ENCODE measurements at places on chromosomes 11 and 22. TPM values are rescaled to one million over a fixed set of nuclear protein-coding genes. Genes with fewer than 3 reads are reported as not detected.

- no peak for DNase-seq
These were observed 306.1 kb downstream of the C11orf87 start for GRCh38 chr11:109728056-109728455.

GRCh38 chr22:23281406-23282088 lies 101.2 kb downstream of the BCR start:
- peak; percentile 87 for DNase-seq

GGTLC3 gene
- total RNA-seq: not detected

GRCh38 chr22:31627223-31627731 lies 34.7 kb downstream of the PISD start:
- no peak for DNase-seq

SLC6A5 gene
- not detected for total RNA-seq

ROM1 gene
- total RNA-seq: 11.0 TPM

DNA sequence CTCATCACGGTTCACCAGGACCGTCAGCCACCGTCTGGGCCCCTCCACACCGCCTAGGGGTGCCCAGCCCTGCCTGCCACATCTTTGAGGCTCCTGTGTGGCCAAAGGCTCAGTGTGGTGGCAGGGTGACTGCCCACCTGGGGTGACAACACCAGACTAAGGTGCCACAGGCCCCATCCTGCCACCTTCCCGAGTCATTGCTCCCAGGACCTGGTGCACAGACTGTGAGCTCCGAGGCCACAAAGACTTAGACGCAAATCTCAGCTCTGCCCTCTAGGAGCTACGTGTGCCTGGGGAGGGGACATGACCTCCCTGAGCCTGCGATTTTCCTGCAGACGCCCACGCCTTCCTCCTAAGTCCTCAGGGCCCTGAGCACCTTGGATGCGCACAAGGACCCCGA lies 36.5 kb downstream of the KIAA0930 start:
- DNase-seq: no peak

EPS8L2 gene
- total RNA-seq: 6.1 TPM

- peak; percentile 53 for DNase-seq
These were observed 61.5 kb downstream of the SMCO4 start for GRCh38 chr11:93481696-93482095.

- peak; percentile 33 for DNase-seq
These were observed 171.0 kb downstream of the NELL1 start for GRCh38 chr11:20840341-20840740.

- no peak for DNase-seq
These were observed 48.2 kb downstream of the NRXN2 start for GRCh38 chr11:64674774-64675173.

- DNase-seq: no peak
These were observed 607 bp downstream of the CCDC82 start for GRCh38 chr11:96388891-96389719.

F2 gene
- not detected for total RNA-seq

DNA sequence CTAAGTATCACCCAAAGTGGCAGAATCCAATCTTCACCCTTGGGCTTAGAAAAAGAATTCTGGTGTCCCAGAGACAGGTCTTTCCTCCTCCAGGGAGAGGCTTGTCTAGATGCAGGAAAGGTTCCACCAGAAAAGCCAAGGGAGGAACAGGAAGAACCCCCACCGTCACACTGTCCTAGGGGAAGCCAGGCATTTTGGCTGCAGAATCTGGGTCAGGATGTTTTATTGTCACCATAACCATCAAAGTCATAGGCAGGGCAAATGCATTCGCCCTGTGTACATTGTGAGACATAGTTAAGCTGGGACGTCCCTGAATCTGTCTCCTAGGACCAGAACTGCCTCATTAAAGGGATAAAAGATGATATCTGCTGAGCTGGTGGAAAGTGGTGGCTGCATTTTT lies 590.5 kb downstream of the OPCML start:
- no peak for DNase-seq

- DNase-seq: no peak
These were observed 1.7 kb upstream of the RTN4RL2 start for GRCh38 chr11:57458410-57459163.

DNA sequence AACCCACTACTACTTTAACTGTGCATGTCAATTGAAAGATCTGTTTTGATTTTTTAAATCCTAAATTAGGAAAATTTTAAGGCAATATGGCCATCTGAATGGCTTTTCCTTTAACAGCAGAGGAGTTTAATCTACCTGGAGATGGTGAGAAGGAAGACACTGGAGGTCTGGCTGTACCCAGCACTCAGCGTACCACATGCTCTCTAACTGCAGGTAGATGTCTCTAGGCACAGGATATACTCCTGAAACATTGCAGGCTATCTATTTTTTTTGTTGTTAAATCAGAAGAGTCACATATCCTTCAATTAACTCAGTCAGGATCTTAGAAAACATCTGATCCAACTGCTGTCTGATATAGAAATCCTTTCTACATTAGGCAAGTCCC lies 17.3 kb upstream of the CASTOR1 start:
- DNase-seq: no peak

- DNase-seq: no peak
These were observed 60.8 kb upstream of the ADSL start for GRCh38 chr22:40285513-40285912.

GRCh38 chr11:25057861-25058260 lies 561.0 kb downstream of the LUZP2 start:
- no peak for DNase-seq

SORL1 gene
- total RNA-seq: 50.8 TPM

SELENOH gene
- 153 TPM for total RNA-seq

GRCh38 chr11:2951231-2952110 lies 22.3 kb upstream of the PHLDA2 start:
- no peak for DNase-seq

GRCh38 chr11:61814247-61814957 lies 2.4 kb downstream of the FADS1 start:
- no peak for DNase-seq

RIBC2 gene
- total RNA-seq: 1.3 TPM

- DNase-seq: no peak
These were observed 31.8 kb downstream of the CAPN1 start for GRCh38 chr11:65213322-65214211.

DNA sequence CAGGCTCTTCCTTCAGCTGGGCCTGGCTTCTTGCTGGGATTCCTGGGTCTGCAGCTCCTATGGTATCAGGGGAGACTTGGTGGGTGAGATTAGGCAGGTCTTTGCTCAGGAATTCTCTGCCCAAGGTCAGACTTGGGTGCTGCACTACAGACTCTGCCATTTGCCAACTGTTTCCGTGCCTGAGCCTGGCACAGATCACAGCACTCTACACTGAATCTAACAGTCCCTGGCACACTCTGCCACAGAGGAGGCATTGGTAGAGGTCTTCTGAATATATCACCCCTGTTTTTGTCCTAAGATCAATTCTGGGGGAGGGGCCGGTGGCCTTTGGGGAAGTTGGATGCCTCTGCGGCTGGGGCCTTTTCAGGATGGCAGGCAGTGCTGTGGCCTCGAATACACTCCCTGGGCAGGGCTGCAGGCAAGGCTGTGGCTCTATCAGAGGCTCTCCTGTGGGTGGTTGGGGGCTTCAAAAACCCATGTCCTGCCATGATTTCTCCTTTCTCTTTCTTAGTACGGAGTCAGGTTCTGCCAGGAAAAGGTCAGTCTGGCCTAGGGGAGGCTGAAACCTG lies 115.0 kb upstream of the NARS2 start:
- DNase-seq: no peak

UPK3A gene
- total RNA-seq: not detected

SPA17 gene
- total RNA-seq: 15.2 TPM

DNA sequence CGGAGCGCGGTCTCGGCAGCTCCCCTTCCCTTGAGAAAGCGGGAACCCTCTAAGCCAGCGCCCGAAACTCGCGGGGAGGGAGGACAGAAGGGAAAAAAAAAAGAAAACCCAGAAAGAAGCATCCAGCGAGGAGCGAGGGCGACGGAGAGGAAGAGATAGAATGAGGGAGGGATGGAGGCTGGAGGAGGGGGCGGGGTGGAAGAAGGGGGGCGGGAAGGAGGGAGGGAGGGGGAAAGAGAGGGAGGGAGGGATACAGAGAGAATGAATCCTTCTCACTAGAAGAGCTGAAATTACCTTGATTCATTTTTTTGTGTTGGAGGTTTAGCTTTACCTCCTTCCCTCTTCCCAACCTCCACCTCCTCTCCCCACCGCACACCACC lies 19.3 kb upstream of the BDNF start:
- no peak for DNase-seq

- DNase-seq: no peak
These were observed 15.9 kb downstream of the LSP1 start for GRCh38 chr11:1868636-1869291.

- no peak for DNase-seq
These were observed 61.5 kb downstream of the MSANTD4 start for GRCh38 chr11:105960252-105961245.

STK33 gene
- 1.2 TPM for total RNA-seq

DNA sequence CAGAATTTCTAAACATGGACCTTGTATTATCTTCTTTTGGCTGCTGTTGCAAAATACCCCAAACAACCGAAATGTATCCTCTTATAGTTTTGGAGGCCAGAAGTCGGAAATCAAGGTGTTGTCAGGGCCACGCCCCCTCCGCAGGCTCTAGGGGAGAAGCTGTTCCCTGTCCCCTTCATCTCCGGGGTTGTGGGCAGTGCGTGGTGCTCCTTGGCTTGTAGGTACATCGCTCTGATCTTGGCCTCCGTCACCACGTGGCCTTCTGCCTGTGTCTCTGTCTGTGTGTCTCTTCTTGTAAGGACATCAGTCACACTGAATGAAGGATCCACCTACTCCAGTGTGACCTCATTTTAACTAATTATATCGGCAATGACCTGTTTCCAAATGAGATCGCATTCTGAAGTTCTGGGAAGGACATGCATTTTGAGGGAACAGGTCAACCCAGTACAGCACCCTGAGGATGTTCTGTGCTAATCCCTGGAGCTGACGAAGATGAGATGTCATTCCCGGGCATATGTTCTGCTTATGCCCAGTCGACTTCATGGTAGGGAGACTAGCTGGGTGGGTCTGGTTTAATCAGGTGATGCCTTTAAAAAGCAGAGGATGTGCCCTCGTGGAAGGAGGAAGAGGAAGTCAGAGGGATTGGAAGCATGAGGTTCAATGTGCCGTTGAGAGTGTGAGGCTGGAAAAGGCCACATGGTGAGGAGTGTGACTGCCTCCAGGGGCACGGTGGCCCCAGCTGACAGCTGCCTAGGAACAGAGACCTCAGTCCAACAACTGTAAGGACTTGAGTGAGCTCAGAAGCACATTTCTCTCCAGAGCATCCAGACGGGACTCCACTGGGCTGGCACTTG lies 531.1 kb downstream of the TBC1D22A start:
- no peak for DNase-seq

TSGA10IP gene
- total RNA-seq: not detected

DNA sequence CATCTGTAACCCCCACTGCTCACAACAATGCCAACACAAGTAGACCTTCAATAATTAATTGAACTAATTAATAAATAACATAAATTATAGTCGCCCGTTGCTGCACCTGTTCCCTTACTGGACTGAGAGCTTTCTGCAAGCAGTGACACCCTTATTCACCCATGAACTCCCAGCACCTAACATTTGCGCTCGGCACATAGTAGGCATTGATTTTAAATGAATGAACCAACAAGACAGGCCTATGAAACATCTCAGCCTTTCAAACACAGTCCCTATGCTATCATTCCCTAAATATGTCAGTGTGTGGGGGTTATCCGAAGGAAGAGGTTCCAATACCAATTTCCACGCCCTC lies 1.1 kb downstream of the THAP12 start:
- no peak for DNase-seq

ANKK1 gene
- 1.4 TPM for total RNA-seq

DNAJB7 gene
- not detected for total RNA-seq

DNA sequence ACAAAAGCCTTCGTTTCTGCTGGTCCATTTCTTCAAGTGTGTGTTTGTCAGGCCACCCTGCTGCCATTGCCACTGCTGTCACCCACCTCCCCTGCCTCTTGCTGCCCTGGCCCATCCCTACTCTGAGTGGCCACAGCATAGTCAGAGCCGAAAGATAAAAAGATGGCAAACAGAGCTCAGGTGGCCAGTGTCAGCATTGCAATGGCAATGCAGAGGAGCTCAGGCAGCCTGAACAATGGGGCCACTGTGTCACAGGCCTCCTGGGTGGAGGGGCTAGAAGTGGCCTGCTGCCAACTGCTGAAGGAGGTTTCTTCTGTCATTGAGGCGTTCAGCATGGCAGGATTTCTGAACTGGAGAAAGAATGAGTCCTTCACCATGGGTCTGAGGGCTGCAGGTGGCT lies 137.1 kb downstream of the CSNK2A3 start:
- no peak for DNase-seq

GRCh38 chr11:17371614-17372013 lies 16.8 kb downstream of the KCNJ11 start:
- no peak for DNase-seq

GRCh38 chr11:8717544-8717875 lies 34.9 kb downstream of the RPL27A start:
- no peak for DNase-seq

DNA sequence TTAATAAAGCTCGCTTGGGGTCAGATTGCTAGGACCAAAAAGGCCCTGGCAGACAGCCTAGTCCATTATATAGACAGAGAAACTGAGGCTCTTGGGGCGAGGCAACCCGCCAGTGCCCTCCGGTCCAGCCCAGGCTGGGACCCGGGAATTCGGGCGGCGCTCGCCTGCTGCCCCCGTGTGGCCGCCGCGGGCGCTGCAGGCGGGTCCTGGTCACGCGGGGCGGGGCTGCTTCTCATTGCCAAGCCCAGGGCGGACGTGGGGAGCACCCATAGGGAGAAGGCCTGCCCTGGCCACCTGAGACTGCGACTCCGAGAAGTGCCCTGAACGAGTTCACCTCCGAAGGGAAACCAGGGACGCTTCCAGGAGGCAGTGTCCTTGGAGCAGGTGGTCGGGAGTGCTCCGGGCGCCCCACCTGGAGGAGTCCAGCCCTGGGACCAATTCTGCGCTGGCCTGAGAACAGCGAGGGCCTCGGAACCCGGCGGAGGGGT lies 36.0 kb upstream of the CSNK1E start:
- DNase-seq: peak; percentile 72

Measured in breast epithelium (tissue), 4 donors.